ENCODE measurements at places on chromosomes 2 and 18.

GRCh38 chr18:78082816-78083215 is 833.2 kb downstream of the GALR1 start:
- DNase-seq = no peak

DNA sequence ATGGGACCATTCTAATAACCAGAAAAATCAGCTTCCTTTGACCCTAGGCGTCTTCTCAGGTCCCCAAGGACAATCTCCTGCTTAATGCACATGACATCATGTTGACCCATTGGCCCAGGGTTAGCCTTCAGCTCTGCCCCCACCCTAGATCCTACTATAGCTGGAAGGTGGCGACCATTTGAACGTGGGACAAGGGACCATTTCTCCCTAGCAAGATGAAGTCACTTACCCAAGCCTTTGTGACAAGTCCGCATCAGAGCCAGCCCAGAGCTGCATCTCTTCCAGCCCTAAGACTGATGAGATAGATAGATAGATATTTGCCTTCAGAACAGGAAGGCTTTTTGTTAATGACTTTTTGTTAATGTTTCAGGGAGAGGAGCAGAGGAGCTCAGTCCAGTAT is 28.2 kb upstream of the TAF1B start:
- DNase-seq = no peak

DNA sequence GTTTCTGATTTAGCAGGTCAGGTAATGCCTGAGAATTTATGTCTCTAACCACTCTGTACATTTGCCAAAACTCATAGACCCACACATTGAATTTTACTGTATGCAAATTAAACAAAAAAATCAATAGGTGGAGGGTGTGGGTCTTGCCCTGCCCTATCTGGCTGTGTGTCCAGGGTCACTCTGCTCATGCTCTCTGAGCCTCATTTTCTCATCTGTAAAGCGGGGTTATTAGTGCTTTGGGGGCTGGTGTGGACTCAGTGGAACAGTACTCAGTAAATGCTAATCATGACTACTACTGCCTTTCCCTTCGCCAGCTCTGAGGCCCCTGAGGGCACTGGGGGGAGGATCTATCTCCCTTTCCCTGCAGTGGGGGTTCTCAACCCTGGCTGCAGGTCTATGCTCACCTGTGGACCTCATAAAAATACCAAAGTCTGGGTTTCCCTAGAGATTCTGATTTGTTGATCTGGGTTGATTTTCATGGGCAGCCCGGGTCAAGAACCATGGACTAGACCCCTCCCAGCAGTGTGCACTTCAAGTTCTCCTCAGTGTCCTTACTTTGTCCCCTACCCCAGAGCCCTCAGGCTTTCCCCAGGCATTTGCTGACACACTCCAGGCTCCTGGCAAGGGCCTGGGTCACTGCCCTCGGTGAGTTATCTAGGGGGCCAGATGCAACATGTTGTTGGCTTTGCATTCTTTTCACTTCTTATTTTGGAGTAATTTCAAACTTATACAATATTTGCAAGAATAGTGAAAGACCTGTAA is 27.5 kb downstream of the MTHFD2 start:
- no peak for DNase-seq

DNA sequence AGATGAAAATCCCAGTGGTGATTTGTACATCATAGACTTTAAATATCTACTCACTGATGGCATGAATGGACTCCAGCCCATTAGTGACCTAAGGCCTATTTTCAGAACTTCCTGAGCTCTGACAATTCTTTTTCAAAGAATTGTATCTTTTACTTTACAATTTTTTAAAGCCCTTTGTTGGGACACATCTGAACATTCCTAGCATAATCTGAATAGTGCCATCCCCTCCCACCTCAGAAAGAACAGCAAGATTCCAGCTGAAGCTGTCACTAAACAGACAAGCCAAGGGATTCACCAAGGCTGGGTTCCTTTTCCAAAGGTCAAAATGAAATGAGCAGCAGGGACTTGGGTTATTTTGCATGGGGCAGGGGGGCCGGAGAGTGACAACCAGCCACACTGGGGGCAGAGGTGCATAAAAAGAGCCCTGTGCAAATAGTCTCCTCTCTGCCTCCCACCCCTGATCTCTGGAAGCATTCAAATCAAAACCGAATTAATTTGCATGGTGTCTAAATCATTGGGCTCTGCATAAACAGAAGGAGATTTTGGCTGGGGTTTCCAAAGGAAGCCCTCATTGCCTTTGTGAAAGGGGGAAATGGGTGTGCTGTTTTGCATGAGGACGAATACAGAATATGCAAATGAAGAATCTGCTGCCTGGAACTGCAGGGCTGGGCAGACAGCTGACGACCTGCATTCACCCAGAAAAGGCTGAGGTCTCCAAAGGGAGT is 17.2 kb downstream of the EPHA4 start:
- DNase-seq = no peak

DNA sequence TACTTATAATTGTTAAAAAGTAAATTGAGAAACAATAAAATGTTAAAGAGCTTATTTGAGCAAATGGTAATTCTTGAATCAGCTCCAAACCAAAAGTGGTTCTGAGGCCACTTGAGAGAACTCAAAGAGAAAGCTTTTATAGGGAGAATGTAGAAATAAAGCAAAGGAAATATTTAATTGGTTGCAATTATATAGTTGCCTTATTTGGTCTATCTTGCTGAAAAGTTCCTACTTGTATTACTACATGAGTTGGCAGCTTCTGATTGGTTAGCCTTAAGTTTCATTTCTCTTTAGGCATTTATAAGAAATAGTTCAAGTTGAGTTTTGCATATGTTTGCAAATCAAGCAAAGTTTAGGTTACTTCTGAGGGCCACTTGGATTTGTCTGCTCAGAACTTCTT is 38.1 kb downstream of the SCN2A start:
- DNase-seq = no peak

- no peak for DNase-seq
Observed at GRCh38 chr2:54456612-54457322, 640 bp downstream of the SPTBN1 start.

DNA sequence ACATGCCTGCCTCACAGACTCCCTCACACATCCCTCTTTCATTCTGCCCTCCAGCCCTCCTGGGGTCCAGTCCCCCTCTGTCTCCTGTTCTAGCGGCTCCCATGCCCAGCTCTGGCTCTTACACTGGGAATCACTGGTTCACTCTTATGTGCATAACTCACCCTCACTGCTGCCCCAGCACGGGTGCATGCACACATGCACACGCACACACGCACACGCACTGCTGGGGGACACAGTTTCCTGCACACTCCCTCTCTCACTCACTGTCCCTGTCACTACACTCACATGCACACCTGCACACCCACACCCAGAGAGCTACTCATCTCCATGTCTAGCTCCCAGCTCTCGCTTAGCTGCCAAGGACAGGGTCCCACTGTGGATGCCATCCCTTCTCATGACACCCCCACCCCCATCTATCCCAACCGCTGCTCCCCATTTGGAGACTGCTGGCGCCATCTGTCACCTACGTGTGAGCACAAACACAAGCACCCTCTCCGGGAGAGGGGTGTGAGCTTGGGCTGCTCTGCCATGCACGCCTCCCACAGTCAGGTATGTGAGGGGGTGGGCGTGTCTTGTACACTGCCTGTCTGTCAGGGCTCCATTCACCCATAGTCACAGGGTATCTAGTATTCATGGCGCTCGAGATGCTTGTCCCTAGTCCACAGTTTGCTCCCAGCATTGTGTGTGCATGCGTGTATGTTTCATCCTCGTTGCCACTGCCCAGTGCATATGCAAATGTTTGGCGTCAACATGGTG is 1.8 kb downstream of the ASIC4 start:
- no peak for DNase-seq

GRCh38 chr2:46493241-46493970 is 14.0 kb downstream of the TMEM247 start:
- no peak for DNase-seq

DNA sequence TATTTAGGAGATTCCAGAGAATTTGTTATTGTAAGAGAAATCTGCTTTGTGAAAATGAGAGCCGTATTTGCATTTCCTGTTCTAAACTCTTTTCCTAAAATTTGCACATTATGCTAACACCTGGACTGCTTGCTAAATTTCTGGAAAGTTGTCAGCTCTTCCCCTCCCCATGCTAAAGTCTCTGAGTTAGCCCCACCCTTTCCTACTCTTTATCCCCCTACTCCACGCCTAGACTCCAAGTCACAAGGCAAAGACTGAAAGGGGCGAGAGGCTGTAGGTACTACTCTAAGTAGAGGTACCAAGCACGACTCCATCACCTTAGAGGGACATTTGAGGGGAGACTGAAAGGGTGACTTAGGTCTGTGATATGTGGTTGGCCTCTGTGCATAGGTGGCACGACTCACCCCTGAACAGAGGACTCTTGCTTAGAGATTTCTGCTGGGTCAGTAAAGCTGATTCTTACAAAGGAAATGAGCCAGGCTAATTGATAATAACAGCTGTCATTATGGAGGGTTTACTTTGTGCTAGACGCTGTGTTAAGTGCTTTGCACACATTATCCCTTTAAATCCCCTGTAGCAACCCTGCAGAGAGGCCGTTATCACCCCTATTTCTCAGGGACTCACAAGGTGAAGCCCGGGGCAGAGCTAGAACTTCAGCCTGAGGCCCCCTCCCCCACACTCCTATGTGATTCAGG is 373.5 kb downstream of the EN1 start:
- DNase-seq = no peak

- no peak for DNase-seq
Observed at GRCh38 chr2:238811759-238812158, 36.1 kb upstream of the TWIST2 start.

GRCh38 chr2:102737431-102737830 is 24.4 kb upstream of the TMEM182 start:
- DNase-seq = no peak

DNA sequence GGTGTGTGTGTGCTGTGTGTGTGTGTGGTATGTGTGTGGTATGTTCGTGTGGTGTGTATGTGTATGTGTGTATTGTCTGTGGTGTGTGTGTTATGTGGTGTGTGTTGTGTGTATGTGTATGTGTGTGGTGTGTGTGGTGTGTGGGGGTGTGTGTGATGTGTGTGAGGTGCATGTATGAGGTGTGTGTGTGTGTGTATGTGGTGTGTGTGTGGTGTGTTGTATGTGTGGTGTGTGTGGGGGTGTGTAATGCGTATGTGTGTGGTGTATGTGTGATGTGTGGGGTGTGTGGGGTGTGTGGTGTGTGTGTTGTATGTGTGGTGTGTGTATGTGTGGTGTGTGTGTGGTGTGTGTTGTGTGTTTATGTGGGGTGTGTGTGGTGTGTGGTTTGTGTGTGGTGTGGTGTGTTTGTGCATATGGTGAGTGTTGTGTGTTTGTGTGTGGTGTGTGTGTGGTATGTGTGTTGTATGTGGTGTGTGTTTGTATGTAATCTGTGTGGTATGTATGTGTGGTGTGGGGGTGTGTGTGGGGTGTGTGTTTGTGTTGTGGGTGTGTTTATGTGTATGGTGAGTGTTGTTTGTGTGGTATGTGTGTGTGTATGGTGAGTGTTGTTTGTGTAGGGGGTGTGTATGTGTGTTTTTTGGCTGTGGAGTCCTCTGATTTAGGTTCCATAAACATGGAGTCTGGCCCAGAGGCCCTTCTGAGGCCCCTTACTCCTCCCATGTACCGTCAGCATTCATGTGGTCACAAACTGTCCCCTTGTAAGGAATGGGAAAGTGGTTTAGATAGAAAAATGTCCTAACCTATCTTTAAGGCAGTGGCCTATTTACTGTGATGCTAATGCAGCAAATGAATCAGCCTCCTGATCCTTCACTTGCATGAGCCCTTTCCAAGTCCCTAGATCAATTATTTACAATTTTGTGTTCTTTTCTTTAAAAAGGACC is 116.0 kb downstream of the ALPK2 start:
- no peak for DNase-seq

DNA sequence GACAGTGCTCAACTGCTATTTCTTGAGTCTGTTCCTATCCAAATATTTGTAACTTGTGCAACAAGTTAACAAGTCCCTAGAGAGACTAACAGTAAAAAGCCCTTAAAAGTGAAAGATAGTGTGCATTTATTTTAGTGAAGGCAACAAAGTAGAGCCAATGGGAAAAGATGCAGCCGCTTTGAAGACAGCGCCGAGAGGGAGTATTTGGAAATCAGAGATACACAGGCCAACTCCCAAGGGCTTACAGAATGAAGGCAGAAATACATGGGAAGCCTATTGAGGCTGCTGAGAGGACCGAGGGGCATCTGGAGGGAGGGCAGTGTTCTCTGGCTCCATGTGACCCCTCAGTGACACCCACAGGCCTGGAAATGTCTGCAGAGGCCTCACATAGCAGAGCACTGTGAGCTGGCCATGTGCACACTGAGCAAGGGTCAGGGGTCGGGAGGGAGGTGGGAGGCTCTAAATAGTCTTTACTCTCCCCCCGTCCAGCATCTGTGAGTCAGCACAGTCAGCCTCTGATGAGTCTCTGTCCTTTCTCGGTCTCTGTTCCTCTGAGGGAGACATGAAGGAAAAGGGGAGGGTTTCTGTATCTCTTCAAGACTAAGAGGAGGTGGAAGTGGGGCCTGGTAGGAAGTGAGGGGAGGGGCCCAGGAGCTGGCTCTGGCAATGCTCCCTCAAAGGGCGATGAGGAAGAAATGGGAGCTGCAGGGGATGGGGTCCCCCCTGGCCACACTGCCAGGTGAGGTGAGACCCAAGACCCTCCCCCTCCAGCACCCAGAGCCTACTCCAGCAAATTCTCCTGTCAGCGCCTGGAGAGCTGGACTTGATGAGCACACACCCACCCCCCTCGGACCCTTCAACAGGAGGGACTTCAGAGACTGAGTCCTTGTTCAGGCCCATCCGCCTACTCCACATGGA is 133.6 kb downstream of the SP3 start:
- no peak for DNase-seq

DNA sequence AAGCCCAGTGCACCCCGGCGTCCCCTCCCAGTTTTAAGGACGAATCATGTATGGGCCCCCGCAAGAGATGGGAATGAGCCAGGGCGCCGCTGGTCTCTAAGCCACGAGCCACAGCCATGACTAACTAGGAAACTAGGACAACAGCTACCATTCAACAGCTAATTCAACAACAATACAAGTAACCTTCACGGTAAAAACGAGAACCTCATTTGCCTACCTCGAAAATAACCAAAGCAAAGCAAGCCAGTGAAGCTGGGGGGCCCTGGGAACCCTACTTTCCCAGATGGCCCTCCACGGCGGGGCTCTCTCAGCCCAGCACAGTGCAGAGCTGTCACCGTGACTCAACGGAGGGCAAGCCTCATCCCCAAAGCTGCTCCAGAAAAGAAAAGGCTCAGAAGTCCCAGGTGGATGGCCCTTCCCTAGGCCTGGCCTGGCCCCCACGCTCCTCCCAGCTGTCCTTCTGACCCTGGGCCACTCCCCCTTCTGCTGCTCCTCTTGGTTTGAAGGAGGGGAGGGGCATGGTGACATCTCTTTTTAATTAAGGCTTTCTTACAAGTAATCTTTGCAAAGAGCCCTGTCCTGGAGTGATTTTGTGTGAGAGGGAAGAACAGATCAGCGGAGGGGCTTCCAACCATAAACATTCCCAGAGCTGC is 126.3 kb downstream of the HDAC4 start:
- no peak for DNase-seq

GRCh38 chr2:1612391-1613077 is 131.8 kb downstream of the PXDN start:
- DNase-seq = no peak

GRCh38 chr2:207181526-207182274 is 16.0 kb upstream of the KLF7 start:
- DNase-seq = no peak

Measured in CD4-positive, alpha-beta T cell treated with Interleukin-15 for 4 hours (primary cell).